Central memory CD4-positive, alpha-beta T cell (primary cell): ENCODE measurements at places on chromosomes 1 and 21.

- DNase-seq: peak; percentile 53
These were observed at the start of gene ECE1 for GRCh38 chr1:21289700-21290545. ECE1 (minus strand) TSS chr1:21290463; CDS start chr1:21290414, 49 bp downstream.

DNA sequence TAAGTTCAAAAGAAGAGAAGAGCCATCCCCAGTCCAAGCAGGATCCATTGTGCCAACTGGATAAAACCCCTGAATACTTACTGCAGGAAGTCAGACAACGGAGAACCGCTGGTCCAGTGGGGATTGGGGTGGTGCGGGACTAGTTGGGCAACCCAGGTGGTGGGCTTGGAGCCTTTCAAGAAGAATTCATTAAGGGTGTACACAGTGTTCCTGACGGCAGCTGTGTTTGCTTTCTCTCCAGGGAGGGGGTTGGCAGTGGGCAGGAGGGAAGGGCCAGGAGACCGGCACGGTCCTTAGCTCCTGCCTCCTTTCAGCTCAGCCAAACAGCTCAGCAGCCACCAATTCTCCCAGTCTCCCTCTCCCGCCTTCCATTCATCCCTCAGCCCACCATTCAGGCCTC lies 7.1 kb upstream of the CDK18 start:
- DNase-seq: no peak

DNA sequence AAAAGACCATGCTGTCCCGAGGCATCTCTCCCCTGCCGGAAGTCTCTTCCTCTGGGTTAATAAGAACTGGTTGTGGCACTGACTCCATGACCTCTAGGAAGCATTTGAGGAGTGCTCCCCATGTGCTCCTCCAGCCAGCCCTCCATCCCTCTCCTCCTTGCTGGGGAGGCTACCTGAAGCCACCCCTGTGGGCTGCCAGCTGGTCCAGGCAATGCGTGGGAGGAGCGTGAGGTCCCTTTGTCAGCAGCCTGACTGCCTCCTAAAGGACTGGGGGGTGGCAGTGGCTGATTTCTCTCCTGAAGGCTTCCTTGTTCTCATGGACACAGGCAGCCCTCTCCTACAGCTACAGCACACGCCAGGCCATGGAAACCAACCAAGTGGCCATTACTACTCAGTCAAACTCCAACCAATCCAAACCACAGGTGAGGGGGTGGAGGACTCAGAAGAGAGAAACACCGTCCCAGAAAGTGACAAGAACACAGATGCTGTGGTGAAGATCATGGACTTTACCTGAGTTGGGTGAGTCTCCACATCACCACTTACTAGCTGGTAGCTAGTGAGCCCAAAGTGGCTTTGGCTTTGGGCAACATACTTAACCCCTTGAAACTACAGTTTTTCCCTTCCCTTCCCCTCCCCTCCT lies 35.2 kb downstream of the NENF start:
- no peak for DNase-seq

GRCh38 chr21:17050646-17051045 lies 462.2 kb upstream of the CXADR start:
- no peak for DNase-seq

DNA sequence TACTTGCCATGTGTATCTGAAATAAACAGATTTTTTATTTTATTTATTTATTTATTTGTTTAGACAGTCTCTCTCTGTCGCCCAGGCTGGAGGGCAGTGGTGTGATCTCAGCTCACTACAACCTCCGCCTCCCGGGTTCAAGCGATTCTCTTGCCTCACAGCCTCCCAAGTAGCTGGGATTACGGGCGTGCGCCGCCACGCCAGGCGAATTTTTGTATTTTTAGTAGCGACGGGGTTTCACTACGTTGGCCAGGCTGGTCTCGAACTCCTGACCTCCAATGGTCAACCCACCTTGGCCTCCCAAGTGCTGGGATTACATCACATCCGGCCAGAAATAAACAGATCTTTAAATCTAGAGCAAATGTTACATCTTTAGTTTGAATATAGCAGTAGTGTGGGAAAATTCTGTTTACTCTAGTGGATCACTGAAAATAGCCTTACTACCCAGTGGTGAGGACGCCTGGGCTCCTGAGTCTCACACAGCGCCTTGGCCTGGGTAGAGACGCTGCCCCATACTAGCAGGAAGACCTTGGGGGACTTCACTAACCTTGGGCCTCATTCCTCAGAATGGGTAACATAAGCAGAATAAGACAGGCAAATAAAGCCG lies 709 bp downstream of the GART start:
- peak; percentile 13 for DNase-seq

GRCh38 chr1:234718496-234719453 lies 108.8 kb upstream of the IRF2BP2 start:
- no peak for DNase-seq

DNA sequence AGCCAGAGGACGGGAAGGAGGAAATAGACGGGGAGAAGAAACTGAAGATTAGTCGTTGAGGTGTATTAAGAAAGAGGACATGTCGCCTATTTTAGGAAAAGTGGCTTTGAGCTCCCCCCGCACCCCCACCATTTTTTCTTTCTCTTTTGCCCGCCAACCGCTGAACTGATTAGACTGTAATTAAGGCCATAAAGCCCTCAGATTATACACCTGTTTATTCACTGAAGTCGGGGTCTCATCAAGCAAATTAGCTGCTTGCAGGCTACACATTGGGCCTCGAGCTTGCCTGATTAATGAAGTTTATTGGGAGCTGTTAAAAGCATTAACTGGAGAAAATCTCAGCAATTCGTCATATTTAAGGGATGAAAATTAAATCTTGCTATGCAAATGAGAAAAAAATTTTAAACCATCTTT lies 119.4 kb upstream of the RRP15 start:
- DNase-seq: no peak

DNA sequence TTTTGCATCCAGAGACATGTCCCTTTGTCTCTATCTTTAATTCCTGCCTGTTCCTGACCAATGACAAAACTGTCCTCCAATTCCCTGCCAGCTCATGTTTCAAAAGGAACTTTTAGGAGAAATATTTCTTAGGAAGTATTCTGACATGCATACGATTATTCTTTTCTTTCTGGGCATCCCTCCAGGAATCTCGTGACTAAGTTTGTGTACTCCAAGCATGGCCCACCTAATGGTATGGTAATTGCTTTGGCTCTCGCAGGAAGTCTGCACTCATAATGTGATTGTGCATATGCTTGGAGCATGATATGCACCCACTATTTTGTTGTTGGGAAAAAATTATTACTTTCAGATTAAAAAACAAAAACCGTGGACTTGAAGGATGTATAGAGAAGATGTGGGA lies 256.4 kb downstream of the PRDM2 start:
- no peak for DNase-seq

- no peak for DNase-seq
These were observed 313.0 kb downstream of the RWDD3 start for GRCh38 chr1:95547005-95547404.

DNA sequence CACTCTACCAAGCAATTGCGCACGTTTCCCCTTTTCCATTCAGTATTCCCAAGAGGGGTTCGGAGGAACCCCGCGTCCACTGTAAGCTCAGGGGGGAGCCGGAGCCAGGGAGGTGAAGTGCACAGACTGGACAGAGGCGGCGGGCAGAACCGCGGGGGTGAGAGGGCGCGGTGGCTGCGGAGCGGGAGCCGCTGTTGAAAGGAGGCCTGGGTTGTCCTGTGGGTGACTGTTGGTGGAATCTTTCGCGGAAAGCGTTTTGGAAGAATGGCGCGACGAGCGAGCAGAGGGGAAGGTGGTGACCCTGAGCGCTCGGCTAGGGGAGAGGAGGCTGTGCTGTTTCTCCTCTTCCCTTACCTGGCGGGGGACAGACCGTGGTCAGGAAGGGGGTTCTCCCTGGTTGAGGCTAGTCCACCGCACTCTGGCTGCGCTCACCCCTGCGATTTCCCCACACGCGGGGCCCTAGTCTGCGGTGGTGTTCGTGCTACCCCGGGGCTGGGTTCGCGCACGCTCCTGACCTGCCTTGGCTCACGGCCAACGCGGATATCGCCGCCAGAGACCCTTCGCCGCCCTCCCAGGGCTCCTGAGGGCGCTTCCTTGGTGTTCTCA lies 92.8 kb downstream of the PRKAB2 start:
- DNase-seq: peak; percentile 13

DNA sequence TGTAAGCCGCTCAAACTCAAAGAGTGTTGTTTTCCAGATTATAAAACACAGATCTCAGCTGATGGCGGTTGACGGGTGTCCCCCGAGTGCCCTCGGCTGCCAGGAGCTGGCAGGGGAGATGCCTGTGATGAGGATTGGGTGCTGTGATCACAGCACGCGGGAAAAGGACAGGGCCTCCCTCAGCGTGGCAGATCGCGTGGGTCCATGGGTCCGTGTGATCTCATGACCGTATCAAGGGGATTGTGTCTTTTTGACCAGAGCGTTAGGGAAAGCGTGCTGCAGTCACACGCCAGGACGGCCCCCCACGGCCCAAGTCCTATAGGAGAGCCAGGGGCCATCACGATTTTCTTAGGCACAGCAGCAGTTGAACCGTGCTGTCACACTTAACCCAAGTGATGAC lies 51.9 kb downstream of the PDE9A start:
- DNase-seq: no peak

GRCh38 chr21:41393876-41394465 lies 32.1 kb upstream of the MX1 start:
- DNase-seq: no peak

GRCh38 chr1:31335007-31335406 lies 37.9 kb downstream of the FABP3 start:
- no peak for DNase-seq

DNA sequence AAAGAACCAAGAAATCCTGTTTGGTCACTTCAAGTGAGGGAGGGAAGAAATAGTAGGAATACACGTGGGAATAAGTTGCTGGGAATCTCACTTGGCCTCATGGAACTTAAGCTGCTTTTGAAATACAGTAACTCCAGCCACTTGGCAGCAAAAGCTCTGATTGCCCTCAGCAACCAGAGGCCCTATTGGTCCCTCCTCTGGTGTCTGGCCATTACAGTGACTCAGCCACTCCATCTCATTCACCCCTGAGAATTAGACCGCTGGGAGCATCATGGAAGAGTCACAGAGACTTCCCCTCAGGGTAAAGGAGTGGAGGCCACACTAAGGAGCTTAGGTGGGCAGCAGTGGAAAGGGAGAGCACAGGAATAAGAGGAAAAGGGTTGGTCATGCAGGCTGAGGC lies 99.6 kb downstream of the ELAVL4 start:
- no peak for DNase-seq

- DNase-seq: peak; percentile 13
These were observed 849 bp downstream of the NFIA start for GRCh38 chr1:61083013-61083806.

DNA sequence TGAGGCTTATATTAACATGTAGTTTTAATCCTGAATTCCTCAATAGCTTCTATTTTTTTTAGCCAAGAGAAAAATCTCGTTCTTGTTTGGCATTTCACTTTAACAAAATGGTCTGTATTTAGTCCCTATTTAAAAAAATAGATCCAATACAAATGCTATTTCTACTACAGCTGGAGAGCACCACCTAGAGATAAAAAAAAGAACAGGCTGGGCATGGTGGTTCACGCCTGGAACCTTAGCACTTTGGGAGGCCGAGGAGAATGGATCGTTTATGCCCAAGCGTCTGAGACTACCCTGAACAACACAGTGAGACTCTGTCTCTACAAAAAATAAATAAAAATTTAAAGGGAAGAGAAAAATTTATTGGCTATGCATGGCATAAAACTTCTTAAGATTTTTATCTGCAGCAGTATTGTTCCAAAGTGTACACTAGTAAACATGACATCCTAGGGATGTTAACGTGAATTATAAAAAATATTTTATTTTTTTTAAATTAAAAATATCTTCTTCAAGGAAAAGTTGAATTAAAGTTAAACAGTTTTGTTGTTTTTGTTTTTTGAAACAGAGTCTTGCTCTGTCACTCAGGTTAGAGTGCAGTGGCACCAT lies 4.4 kb downstream of the ST7L start:
- DNase-seq: peak; percentile 29

- no peak for DNase-seq
These were observed 881 bp downstream of the USP25 start for GRCh38 chr21:15730484-15731242.

- DNase-seq: no peak
These were observed 182.0 kb upstream of the C1orf87 start for GRCh38 chr1:60255565-60255964.

DNA sequence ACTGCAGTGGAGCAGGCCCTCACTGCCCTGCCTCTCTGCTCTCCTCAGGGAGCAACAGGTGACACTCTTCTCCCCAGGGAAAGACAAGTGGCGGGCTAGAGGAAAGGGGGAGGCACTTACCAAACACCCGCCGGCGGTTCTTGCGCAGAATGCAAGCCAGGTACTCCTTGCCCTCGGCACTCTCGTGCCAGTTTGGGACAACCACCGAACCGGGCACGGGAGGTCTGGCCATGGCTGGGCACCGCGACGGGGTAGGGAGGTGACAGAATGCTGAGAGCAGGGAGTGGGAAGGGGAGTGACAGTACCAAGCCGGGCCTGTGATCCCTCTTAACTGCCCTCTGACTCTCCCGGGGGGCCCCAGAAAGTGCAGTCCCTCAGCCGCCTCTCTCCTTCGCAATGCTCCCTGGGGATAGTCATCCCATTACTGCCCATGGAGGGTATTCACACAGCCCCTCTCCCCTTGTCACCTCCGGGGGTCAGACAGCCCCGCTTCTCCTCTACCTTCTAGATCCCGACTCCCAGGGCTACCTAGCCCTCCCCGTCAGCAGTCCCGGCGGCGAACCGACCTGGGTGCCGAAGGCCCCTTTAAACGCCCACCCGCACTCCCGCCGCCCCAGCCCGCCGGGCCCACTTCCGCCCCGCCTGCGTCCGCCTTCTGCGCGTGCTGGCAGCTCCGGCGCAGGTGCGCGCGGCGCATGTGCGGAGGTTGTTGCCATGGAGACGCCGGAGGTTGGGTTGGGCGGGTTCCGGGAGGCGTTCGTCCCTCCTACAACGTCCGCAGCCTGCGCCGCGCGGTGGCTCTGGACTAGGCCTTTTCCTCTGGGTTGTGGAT lies at the start of gene CPLANE2:
TSS of gene CPLANE2 (minus strand) at position 673 of the 832 bp plus-strand sequence. CDS start at position 232, 441 bp downstream.
- DNase-seq: peak; percentile 95

GRCh38 chr1:234686035-234686434 lies 76.1 kb upstream of the IRF2BP2 start:
- no peak for DNase-seq

GRCh38 chr1:83097715-83098114 lies 901.2 kb downstream of the TTLL7 start:
- no peak for DNase-seq

GRCh38 chr1:1895456-1896336 lies 4.8 kb upstream of the GNB1 start:
- no peak for DNase-seq

- DNase-seq: no peak
These were observed 105.7 kb downstream of the PRDM16 start for GRCh38 chr1:3174487-3175247.

- DNase-seq: no peak
These were observed 50.4 kb downstream of the SNRPE start for GRCh38 chr1:203911806-203912205.
